Ovary (tissue), 10 donors: ENCODE measurements at places on chromosomes 1 and 21. TPM values are rescaled to one million over a fixed set of nuclear protein-coding genes. Genes with fewer than 3 reads are reported as not detected.

Gene CFAP57
- 0.24 TPM for total RNA-seq

Gene SNX7
- 11.1 TPM for total RNA-seq

Gene TNFRSF4
- 0.69 TPM for total RNA-seq

Gene DARS2
- 8.8 TPM for total RNA-seq

Gene BCL2L15
- 0.48 TPM for total RNA-seq

Gene TCHHL1
- not detected for total RNA-seq

- H3K27me3 ChIP-seq: no peaks in the 10 kb centered on the region
- DNase-seq: no peak
- H3K27ac ChIP-seq: no peak overlapping the region
- H3K4me3 ChIP-seq: no peak overlapping the region
Measured at GRCh38 chr1:202590975-202591411, 119.3 kb downstream of the SYT2 start.

DNA sequence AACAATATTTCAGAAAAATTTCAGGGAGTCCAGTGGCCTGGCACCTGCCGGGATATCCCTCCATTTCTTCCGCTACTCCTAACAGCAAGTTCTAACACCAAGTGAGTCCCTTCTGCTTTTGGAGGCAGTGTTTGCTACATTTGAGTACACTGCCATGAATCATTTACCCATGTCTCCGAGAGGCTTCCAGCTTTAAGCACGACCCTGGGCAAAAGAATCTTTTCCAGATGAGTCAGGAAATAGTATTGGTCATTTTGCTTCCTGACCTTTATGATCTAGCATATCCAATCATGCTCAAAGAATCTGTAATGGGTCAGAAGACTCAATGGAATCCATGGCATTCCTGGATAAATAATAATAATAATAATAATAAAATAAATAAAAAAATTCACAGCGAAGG, 60.7 kb upstream of the FMN2 start:
- H3K4me3 ChIP-seq: no peak overlapping the region
- no peaks in the 10 kb centered on the region for H3K27me3 ChIP-seq
- no peaks in the 10 kb centered on the region for H3K4me1 ChIP-seq
- H3K27ac ChIP-seq: no peak overlapping the region
- DNase-seq: no peak
- no peaks in the 10 kb centered on the region for H3K36me3 ChIP-seq

GRCh38 chr1:186762653-186763052, 66.1 kb upstream of the PLA2G4A start:
- H3K27me3 ChIP-seq: no peaks in the 10 kb centered on the region
- no peak overlapping the region for H3K27ac ChIP-seq
- no peaks in the 10 kb centered on the region for H3K4me1 ChIP-seq
- no peak overlapping the region for H3K4me3 ChIP-seq
- H3K36me3 ChIP-seq: no peaks in the 10 kb centered on the region
